ENCODE measurements at places on chromosomes 5 and 9. TPM values are rescaled to one million over a fixed set of nuclear protein-coding genes. Genes with fewer than 3 reads are reported as not detected.
A peak's percentile ranks its signal among the peaks of the same experiment; 100 is the strongest.

DNA sequence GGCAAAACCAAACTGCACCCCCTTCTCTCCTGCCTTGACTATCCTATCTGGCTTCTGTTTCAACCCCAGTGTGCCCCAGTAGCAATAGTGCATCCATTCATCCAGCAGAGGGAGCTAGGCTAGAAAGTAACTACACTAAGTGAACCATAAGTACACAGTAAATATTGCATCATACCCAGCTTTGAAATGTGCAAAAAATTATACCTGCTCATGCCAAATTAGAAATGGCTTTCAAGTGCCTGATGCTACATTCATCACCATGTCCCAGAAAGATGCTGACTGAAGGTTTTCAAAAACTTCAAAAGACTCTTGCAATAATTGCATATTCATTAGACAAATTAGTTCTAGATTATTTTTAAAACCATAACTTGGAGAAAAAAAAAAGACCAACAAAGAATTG is 153.5 kb downstream of the PRELID2 start:
- DNase-seq: peak; percentile 41

- DNase-seq: no peak
These were observed 55.0 kb downstream of the DCP2 start for GRCh38 chr5:113031557-113031956.

GRCh38 chr5:89297066-89297465 is 414.1 kb upstream of the MEF2C start:
- DNase-seq: no peak

GRCh38 chr5:53253421-53253871 is 143.9 kb upstream of the MOCS2 start:
- no peak for DNase-seq

Gene SETD9
- 14.5 TPM for total RNA-seq

DNA sequence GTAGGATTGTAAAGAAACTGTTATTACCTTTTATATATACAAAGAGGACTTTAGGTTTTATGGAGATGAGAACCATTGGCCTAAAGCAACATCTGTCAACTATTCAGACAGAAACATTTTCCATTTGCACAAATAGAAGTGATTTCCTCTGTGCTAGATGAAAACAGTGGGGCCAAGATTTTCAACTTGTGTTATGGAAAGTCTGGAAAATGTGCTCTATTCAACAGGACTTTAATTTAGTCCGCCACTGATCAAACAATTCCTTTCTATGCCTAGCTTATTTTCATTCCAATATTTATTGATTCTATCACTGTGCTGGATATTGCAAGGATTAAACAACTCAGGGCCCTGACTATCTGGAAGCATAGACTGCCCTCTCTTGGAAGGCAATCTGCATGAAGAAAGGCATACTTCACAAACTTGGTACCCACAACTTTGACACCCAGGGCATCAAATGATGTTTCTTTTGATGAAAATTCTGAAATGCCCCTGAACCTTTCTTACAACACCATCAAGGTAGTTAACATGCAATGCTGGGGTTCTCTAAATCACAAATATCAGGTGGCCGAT is 126.6 kb upstream of the HMHB1 start:
- no peak for DNase-seq

Gene CDO1
- total RNA-seq: 12.9 TPM

Gene EIF4E1B
- total RNA-seq: not detected

Measured in left cardiac atrium (tissue), 4 donors.